ENCODE measurements at places on chromosomes 6 and 20. TPM values are rescaled to one million over a fixed set of nuclear protein-coding genes. Genes with fewer than 3 reads are reported as not detected.

GRCh38 chr20:36925234-36925633, 26.3 kb downstream of the SAMHD1 start:
- DNase-seq: no peak
- H3K27me3 ChIP-seq: no peaks in the 10 kb centered on the region
- no peak overlapping the region for H3K4me3 ChIP-seq
- H3K4me1 ChIP-seq: no peaks in the 10 kb centered on the region
- peaks cover 62% of the 10 kb centered on the region for H3K36me3 ChIP-seq

ROS1 gene
- total RNA-seq: 99.9 TPM

PDE7B gene
- 2.9 TPM for total RNA-seq

DNA sequence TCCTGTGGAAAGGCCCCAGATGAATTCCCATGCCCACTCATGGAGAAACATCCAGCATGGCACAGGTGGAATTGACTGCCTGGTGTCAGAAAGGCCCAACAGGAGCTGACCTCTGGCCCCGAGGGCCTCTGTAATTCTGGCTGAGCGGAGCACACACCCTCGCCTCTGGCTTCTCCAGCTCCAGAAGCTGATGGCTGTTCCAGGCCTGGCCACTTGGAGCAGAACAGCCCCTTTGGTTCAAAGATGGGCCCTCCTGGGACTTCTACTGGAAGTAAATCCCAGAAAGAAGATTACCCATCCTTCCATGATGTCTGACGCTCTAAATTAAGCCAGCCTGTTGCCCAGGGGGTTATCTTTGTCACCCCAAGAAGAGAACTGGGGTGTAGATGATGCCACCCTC, 275.1 kb upstream of the CDH4 start:
- no peak overlapping the region for H3K27ac ChIP-seq
- H3K4me1 ChIP-seq: no peaks in the 10 kb centered on the region
- no peak overlapping the region for H3K4me3 ChIP-seq

DNA sequence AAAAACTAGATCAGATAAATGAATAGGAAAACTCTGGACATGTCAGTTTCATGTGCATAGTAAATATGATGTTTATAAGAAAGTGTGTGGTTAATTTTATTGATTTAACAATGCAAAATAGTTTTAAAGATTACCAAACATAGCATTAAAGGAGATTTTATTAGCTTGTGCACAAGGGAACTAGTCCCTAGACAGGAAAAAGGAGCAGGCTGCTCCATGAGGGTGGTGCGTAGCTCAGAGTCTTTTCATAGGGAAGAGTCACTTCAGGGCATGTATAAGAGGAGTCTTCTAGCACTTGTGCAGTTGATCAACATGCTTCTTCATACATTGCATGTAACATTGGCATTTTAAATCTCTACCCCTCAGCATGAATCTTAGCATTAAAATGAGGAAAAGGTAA, 835.8 kb downstream of the GRIK2 start:
- H3K27ac ChIP-seq: no peak overlapping the region
- H3K4me1 ChIP-seq: no peaks in the 10 kb centered on the region
- H3K36me3 ChIP-seq: no peaks in the 10 kb centered on the region
- no peak for DNase-seq
- no peaks in the 10 kb centered on the region for H3K27me3 ChIP-seq

GRCh38 chr6:15465212-15465611, 197.6 kb downstream of the DTNBP1 start:
- H3K36me3 ChIP-seq: no peaks in the 10 kb centered on the region
- no peak overlapping the region for H3K27ac ChIP-seq
- H3K27me3 ChIP-seq: no peaks in the 10 kb centered on the region
- H3K4me3 ChIP-seq: no peak overlapping the region

DNA sequence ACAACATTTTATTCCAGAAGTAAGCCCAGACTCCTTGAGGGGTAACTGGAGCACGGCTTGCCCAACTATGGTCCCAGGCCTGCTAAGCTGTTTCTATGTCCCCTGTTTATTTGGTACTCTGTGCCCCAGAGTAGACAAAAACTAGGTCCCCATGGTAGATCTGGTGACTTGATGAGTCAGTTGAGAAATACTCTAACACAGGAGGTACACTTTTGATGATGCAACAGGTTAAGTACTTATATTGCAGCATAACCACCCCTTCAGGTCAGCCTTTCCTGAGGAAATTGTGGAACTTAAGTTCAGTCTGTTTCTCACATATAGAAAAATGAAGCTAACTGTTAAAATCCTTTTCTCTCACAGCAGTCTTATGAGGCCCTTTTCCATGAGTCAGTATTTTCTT, 19.6 kb downstream of the TTPAL start:
- DNase-seq: no peak
- H3K4me1 ChIP-seq: no peaks in the 10 kb centered on the region
- no peaks in the 10 kb centered on the region for H3K27me3 ChIP-seq
- peak overlapping the region; percentile 66 for H3K27ac ChIP-seq
- peaks cover 35% of the 10 kb centered on the region for H3K36me3 ChIP-seq
- no peak overlapping the region for H3K4me3 ChIP-seq

DNA sequence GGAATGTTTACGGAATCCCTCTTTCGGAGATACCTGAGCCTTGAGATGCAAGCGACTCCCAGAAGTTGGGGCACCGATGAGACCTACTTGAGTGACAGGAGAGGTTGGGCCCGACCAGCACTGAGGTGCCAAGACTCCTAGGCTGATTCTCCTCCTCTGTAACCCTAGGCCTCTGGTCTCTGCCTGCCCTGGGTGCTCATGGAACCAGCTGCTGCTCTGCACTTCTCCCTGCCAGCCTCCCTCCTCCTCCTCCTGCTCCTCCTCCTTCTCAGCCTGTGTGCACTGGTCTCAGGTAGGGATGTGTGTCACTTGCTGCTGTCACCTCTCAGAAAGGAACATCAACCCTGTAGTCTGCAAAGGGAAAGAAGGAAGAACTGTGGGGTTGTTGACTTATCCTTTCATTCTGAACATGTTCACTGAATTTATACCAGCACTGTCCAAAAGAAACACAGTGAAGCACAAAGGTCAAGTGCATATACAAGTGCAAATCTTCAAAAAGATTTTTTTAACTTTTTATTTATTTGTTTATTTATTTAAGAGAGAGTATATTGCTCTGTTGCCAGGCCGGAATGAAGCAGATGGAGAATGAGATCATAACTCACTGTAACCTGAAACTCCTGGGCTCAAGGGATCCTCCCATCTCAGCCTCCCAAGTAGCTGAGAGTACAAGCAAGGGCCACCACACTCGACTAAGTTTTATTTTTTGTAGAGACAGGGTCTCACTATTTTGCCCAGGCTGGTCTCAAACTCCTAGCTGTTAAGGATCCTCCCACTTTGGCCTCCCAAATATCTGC, 913 bp downstream of the BTN2A2 start:
- H3K27ac ChIP-seq: peak overlapping the region; percentile 91
- peaks cover 9% of the 10 kb centered on the region for H3K4me1 ChIP-seq
- peaks cover 5% of the 10 kb centered on the region for H3K36me3 ChIP-seq
- H3K27me3 ChIP-seq: no peaks in the 10 kb centered on the region

HLA-DOB gene
- total RNA-seq: 2.1 TPM

PPIL6 gene
- total RNA-seq: 7.3 TPM

SLC22A7 gene
- total RNA-seq: not detected

AHCY gene
- total RNA-seq: 44.8 TPM

GRCh38 chr20:20454850-20455627, 87.1 kb downstream of the INSM1 start:
- DNase-seq: no peak
- H3K36me3 ChIP-seq: peaks cover 27% of the 10 kb centered on the region
- no peaks in the 10 kb centered on the region for H3K27me3 ChIP-seq
- no peak overlapping the region for H3K27ac ChIP-seq

GRCh38 chr6:116248577-116248976, 5.3 kb downstream of the TSPYL4 start:
- DNase-seq: no peak
- no peak overlapping the region for H3K27ac ChIP-seq
- H3K4me1 ChIP-seq: peaks cover 33% of the 10 kb centered on the region

UNC5CL gene
- 2.0 TPM for total RNA-seq

- no peaks in the 10 kb centered on the region for H3K27me3 ChIP-seq
- no peak overlapping the region for H3K27ac ChIP-seq
- no peak overlapping the region for H3K4me3 ChIP-seq
- peaks cover 5% of the 10 kb centered on the region for H3K4me1 ChIP-seq
These were observed 111.1 kb downstream of the DLL1 start for GRCh38 chr6:170179616-170180324.

DPPA5 gene
- total RNA-seq: not detected

- peaks cover 67% of the 10 kb centered on the region for H3K4me1 ChIP-seq
- H3K27ac ChIP-seq: peak overlapping the region; percentile 81
- H3K4me3 ChIP-seq: no peak overlapping the region
- H3K27me3 ChIP-seq: no peaks in the 10 kb centered on the region
- no peaks in the 10 kb centered on the region for H3K36me3 ChIP-seq
- no peak for DNase-seq
These were observed 95.8 kb downstream of the ARMC2 start for GRCh38 chr6:108944071-108944470.

GRCh38 chr20:48877304-48877703, 44.2 kb upstream of the ARFGEF2 start:
- H3K36me3 ChIP-seq: no peaks in the 10 kb centered on the region
- no peak for DNase-seq
- peaks cover 10% of the 10 kb centered on the region for H3K4me1 ChIP-seq
- H3K27ac ChIP-seq: no peak overlapping the region

DNA sequence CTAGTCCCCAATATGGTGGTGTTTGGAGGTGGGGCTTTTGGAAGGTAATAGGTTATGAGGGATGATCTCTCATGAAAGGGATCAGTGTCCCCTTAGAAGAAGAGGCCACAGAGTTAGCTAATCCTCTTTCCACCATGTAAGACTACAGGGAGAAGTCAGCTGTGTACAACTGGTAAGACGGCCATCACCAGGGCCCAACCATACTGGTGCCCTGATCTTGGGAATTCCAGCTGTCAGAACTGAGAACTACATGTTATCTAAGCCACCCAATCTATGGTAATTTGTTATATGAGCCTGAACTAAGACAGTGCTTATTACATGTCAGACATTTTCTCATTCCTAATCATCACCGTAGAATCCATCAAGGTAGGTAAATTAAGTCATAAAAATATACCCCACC, 77.7 kb upstream of the ZNF217 start:
- no peak overlapping the region for H3K27ac ChIP-seq
- no peaks in the 10 kb centered on the region for H3K27me3 ChIP-seq
- no peaks in the 10 kb centered on the region for H3K4me1 ChIP-seq
- no peak for DNase-seq
- no peak overlapping the region for H3K4me3 ChIP-seq

DNA sequence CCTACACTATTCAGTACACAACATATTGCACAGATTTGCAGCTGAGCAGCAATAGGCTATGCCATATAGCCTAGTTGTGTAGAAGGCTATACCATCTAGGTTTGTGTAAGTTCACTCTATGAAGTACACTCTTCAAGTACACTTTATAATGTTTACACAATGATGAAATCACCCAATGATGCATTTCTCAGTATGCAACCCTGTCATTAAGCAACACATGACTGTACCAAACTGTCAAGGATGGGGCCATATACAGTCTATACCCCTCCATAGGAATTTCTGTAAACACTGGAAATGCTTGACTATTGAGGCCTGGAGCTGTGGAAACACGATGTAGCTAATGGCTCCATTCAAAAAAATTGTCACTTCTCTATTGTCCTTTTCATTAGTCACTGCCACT, 535.4 kb downstream of the EPM2A start:
- H3K36me3 ChIP-seq: no peaks in the 10 kb centered on the region
- no peak overlapping the region for H3K27ac ChIP-seq
- H3K27me3 ChIP-seq: no peaks in the 10 kb centered on the region
- H3K4me3 ChIP-seq: no peak overlapping the region

SCRT2 gene
- not detected for total RNA-seq

DNA sequence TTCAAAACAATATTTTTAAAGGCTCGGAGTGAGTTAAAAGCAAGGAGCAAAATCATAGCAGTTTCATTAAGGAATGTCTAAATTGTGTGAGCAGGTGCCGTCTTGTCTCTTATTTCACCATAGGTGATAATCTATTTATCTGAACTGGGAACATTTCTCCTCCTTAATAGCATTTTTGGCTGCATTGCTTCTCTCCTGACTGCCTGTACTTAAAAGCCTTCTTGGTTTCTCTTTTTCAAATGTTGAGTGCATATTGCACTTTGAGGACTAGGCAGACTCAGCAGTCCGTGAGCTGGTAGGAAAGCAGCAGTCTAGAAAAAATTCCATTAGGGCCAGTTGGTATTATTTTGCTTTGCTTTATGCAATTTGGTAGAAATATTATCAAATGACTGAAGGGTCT, 645.9 kb downstream of the GRIK2 start:
- H3K36me3 ChIP-seq: no peaks in the 10 kb centered on the region
- H3K27ac ChIP-seq: no peak overlapping the region
- DNase-seq: no peak

EGFL8 gene
- 9.4 TPM for total RNA-seq

DNA sequence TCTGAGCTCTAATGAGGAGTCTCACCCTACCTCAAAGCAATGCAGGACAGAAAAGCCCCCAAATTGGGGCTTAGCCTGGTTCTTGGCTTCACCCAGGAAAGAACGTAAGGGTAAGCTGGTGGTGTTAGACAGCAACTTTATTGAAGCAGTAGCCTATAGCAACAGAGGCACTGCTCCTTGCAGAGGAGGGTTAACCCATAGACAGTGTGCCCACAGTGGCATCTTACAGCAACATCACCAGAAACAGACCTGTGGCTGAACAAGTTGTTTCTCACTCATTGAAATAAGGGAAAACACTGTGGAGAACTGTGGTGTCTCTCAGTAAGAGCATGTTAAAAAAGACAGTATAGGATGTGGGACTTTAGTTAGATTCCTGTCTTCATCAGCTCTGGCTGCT, 80.4 kb upstream of the SPTLC3 start:
- DNase-seq: no peak
- no peak overlapping the region for H3K4me3 ChIP-seq
- no peaks in the 10 kb centered on the region for H3K36me3 ChIP-seq
- H3K4me1 ChIP-seq: no peaks in the 10 kb centered on the region

DNA sequence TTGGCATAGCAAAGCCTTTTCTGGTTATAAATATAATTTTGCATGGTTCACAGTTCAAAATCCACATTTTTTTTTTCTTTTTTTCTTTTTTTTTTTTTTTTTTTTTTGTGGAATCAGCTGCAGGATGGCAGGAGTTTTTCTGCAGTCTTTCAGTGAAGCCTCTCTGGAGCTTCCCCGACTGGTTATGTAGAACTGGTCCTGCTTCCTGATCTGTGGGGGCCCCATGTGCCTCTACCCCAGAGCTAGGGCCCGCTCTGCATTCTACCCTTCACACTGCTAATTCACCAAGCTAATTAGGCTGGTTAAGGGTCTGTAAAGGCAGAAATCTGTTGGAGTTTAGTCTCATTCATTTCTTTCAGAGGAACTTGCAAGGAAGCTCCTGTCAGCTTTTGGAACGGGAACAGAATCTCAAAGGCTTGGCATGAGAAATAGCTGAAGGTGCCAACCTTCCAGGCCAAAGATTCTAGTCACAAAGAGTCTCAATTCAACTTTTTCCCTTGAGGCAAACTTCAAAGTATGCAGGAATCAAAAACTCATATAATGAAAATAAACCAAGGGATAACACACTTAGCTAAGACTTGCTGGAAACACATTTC, 45.5 kb downstream of the HMGN3 start:
- no peak for DNase-seq
- H3K36me3 ChIP-seq: no peaks in the 10 kb centered on the region
- H3K27ac ChIP-seq: no peak overlapping the region
- no peaks in the 10 kb centered on the region for H3K27me3 ChIP-seq
- H3K4me1 ChIP-seq: no peaks in the 10 kb centered on the region
- no peak overlapping the region for H3K4me3 ChIP-seq

HS3ST5 gene
- 0.17 TPM for total RNA-seq

GRCh38 chr20:8755340-8756118, 313.4 kb upstream of the PLCB4 start:
- H3K27me3 ChIP-seq: no peaks in the 10 kb centered on the region
- H3K36me3 ChIP-seq: no peaks in the 10 kb centered on the region
- H3K4me1 ChIP-seq: no peaks in the 10 kb centered on the region
- H3K4me3 ChIP-seq: no peak overlapping the region
- H3K27ac ChIP-seq: no peak overlapping the region
- no peak for DNase-seq

GRCh38 chr6:98601716-98602115, 232.7 kb upstream of the POU3F2 start:
- H3K4me1 ChIP-seq: no peaks in the 10 kb centered on the region
- no peak for DNase-seq
- H3K27me3 ChIP-seq: no peaks in the 10 kb centered on the region
- no peaks in the 10 kb centered on the region for H3K36me3 ChIP-seq

All from upper lobe of left lung (tissue), 6 donors.